Fibroblast of skin of right quadriceps (primary cell): ENCODE measurements at places on chromosomes 12 and 14.
A peak's percentile ranks its signal among the peaks of the same experiment; 100 is the strongest.

- DNase-seq, result no peak
Observed at GRCh38 chr12:83261998-83262397, 575.3 kb downstream of the TMTC2 start.

DNA sequence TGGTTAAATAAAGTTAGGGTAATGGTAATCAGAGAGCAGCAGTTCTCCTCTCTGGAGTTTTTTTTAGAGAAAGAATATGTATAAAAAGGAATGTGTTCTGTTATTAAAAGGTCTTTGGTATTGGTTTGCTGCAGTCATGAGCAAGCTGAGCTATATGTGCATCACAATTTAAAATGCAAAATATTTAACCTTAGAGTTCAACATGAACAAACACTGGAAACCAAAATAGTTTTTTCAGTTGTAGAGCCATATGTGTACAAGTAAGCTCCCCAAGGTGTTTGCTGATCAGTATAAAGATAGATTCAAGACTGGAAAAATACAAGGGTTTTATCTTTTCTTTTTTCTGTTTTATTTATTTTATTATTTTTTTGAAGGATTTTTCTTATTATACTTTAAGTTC lies 245.0 kb downstream of the NUBPL start:
- no peak for DNase-seq

GRCh38 chr12:12010277-12011039 lies 60.3 kb upstream of the BCL2L14 start:
- DNase-seq, result peak; percentile 84

DNA sequence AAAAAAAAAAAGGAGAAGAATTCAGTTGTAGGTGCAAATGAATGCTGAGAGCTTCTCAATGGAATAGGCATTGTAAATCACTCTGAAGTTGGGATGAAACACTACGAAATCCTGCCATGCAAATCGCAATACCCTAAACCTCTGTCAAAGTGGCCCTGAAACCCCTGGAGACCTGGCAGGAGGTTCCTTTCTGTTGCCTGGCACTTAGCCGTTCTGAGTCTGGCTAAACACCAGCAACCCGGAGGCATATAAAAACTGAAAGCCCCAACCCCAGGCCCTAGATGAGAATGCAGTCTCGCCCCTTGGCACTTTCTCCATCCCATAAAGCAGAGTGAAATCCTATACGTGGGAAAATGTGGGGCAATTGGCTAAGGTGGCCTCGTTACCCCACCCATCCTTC lies 151.5 kb upstream of the PARP11 start:
- DNase-seq, result no peak

DNA sequence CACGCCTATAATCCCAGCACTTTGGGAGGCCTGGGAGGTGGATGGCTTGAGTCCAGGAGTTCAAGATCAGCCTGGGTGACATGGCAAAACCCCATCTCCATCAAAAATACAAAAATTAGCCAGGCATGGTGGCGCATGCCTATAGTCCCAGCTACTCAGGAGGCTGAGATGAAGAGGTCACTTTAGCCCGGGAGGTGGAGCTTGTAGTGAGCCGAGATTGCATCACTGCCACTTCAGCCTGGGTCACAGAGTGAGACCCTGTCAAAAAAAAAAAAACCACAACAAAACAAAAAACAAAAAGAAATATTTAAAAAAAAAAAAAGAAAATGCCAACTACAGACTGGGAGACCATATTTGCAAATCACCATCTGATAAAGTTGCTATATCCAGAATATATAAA lies 17.5 kb downstream of the WDR89 start:
- no peak for DNase-seq

GRCh38 chr14:106417224-106418049 lies 891.1 kb downstream of the TMEM121 start:
- DNase-seq, result no peak

DNA sequence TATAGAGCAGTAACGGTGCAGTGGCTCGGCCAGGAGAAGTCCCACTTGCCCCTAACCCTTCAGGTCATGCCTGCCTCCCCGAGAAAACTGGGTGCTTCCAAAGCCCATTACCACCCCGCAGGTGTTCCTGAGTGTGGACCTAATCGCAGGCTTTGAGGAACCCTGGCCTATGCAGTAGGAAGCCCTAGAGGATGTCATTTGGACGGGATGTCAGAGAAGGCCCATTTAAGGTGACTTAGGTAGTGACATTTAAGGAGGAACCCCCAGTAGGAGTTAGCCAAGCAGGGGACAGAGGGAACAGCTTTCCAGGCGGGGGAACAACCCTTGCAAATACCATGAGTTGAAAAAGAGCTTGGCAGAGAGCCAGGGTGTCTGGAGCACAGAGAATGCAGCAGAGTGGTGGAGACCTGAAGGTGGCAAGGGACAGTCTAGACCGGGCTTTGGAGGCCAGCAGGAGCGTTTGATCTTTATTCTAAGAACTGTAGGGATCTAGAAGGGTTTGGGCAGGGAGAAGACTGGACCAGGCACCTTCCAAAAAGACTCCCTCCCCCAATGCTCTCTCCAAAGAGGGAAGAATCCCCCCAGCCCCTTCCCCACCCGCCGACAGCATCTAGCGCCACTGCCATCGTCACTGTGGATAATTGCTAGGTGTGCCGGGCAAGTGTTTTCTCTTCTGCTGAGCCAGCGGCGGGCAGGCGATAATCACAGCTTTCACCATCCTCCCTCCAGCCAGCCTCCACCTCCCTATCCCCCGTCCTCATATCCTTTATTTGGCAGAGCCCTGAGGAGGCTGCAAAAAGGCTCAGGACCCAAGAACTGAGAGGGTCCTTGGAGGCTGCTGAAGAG lies 33.3 kb upstream of the BEGAIN start:
- DNase-seq, result no peak
